Umbilical cord (tissue), 2 donors: ENCODE measurements at places on chromosomes 5 and 9. TPM values are rescaled to one million over a fixed set of nuclear protein-coding genes. Genes with fewer than 3 reads are reported as not detected.

- DNase-seq, result no peak
Measured at GRCh38 chr9:18720691-18721090, 246.7 kb downstream of the ADAMTSL1 start.

DNA sequence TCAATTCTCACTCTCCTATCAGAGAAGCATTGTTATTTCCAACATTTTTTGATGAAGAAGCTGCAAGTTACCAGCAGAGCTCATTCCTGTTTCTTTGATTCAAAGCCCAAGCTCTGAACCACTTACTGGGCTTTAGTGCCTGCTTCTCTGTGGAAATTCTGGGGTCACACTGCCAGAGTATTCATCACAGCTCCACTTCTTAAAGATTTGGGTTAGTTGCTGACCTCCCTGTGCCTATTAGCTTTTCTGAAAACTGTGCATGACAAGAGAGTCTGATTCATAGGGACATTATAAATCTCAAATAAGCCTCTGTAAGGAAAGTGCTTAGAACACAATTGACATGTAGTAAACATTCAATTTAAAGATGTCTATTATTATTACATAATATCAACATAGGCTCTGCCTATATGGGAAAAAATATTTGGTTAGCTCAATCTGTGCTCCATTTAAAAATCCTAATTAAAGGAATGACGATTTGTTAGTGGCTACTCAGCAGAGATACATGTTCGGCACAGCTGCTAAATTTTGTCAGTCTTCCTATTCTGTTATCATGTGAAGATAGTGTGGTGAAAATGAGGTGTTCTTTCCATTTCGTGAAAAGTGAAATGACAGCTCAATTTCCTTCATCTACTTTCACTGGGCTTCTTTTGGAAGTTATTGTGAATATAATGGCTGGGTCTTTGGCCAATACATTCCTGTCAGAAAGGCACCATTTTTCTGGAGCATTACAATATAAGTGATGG lies 293.0 kb downstream of the KCTD16 start:
- DNase-seq, result no peak

GRCh38 chr9:70011366-70011765 lies 32.3 kb upstream of the MAMDC2 start:
- DNase-seq, result no peak

DNA sequence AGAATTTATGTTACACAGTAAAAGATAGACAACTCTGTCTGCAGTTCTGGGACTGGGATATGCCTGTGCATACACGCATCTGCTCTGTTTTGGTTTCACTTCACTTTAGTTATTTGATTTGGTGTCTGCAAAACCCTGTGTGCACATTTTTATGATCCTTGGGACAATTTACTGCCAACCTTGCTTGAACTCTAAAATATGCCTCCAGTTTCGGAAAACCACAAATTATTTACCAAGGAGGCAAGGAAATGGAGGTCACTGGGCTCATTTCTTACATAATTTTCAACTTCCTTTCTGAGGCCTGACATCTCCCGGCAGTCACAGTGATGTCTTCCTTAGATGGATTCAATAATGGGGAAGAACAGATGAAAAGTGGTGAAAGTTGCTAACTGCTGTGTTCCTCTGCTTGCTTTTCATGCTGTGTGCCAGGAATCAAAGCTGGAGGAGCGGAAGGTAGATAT lies 61.2 kb upstream of the TAF11L2 start:
- peak; percentile 50 for DNase-seq

GRCh38 chr5:569358-569867 lies 42.7 kb upstream of the CEP72 start:
- no peak for DNase-seq

DNA sequence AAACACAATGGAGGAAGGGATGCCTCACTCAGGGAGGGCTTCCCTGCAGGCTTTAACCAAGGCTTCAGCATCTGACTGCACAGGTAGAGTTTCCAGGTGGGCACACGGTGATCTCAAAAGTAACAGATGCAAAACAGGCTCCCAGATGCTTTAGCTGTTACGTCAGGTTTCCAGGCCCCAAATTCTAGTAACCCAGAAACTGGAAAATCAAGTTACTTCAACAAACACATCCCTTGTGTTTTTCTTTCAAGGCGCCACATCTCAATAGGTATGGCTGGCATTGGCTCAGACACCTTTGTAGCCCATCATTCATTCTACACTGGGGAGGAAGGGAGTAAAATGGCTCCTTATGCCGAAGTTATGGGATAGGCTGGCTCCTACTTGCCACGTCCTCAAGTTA lies 27.4 kb downstream of the NRG2 start:
- peak; percentile 9 for DNase-seq

DNA sequence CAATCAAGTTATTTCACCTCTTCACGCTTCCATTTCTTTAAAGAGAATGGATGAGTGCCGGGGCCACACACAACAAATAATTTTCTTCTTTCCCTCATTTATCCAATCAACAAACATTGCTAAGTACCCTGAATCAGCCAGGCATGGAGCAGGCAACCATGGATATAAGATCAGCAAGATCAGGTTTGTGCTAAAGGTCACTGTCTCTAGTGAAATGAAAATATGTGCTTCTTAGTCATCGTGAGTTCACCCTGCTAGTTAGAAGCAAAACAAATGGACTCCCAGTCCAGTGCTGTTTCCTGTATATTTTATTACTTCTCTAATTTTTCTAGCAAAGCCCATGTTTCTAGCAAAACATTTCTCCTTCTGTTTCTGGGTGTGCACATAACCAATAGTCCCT lies 629.2 kb downstream of the BNC2 start:
- DNase-seq, result no peak

GRCh38 chr5:10702911-10703491 lies 58.0 kb downstream of the DAP start:
- peak; percentile 61 for DNase-seq

OBP2B gene
- not detected for total RNA-seq

ADAMTSL1 gene
- total RNA-seq, result 26.5 TPM

C9orf153 gene
- 0.72 TPM for total RNA-seq
